ENCODE measurements at places on chromosomes 12 and 14. TPM values are rescaled to one million over a fixed set of nuclear protein-coding genes. Genes with fewer than 3 reads are reported as not detected.

Gene SERPINA9
- total RNA-seq = not detected

Gene OLR1
- total RNA-seq = not detected

Gene CCDC196
- total RNA-seq = not detected

Gene PAX9
- total RNA-seq = under 0.01 TPM

Gene REP15
- total RNA-seq = 0.32 TPM

Gene PIP4K2C
- total RNA-seq = 7.9 TPM

Gene MAPK1IP1L
- 8.5 TPM for total RNA-seq

Gene FZD10
- not detected for total RNA-seq

Gene DDX23
- 75.7 TPM for total RNA-seq

Gene CNPY2
- 68.4 TPM for total RNA-seq

Gene NFE2
- total RNA-seq = 0.17 TPM

Gene BCL11B
- under 0.01 TPM for total RNA-seq

Gene PRPH
- total RNA-seq = 0.95 TPM

Gene RIN3
- total RNA-seq = 1.9 TPM

Gene PRB3
- total RNA-seq = not detected

Gene APOLD1
- 3.3 TPM for total RNA-seq

Gene NINJ2
- total RNA-seq = 3.0 TPM

Gene C12orf60
- 1.2 TPM for total RNA-seq

Gene LRR1
- total RNA-seq = 8.4 TPM

Gene EML5
- total RNA-seq = 0.32 TPM

Gene GALNT4
- 8.7 TPM for total RNA-seq

Gene TSPAN9
- 60.1 TPM for total RNA-seq

Gene CHURC1
- total RNA-seq = 48.2 TPM

Gene SCNN1A
- total RNA-seq = 0.16 TPM

Gene TFCP2
- 6.4 TPM for total RNA-seq

Gene IAPP
- not detected for total RNA-seq

Gene PRR4
- 0.32 TPM for total RNA-seq

Gene SLC10A1
- total RNA-seq = not detected

Gene CLEC9A
- total RNA-seq = not detected

Gene SLC25A21
- 0.17 TPM for total RNA-seq

Measured in bronchial smooth muscle cell (primary cell).